ENCODE measurements at places on chromosomes 12 and 14.
A peak's percentile ranks its signal among the peaks of the same experiment; 100 is the strongest.

DNA sequence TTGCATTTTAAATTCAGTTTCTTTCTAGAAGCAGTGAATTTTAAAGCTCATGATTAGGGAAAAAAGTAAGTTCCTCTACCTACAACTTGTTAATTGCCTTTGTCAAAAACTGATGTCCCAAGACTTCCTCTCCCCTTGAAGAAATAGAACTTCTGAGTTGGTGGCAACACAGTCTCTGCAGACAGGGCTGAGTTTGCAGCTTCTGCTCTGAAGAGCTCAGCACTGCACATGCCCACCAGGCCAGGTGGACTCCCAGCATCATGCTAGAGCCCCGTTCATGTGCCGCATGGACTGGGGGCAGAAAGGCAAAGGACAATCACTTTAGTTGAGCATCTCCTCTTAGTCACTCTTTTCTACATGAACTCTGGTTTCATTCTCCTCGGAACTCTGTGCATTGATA, 620.1 kb downstream of the VRK1 start:
- no peak for DNase-seq

DNA sequence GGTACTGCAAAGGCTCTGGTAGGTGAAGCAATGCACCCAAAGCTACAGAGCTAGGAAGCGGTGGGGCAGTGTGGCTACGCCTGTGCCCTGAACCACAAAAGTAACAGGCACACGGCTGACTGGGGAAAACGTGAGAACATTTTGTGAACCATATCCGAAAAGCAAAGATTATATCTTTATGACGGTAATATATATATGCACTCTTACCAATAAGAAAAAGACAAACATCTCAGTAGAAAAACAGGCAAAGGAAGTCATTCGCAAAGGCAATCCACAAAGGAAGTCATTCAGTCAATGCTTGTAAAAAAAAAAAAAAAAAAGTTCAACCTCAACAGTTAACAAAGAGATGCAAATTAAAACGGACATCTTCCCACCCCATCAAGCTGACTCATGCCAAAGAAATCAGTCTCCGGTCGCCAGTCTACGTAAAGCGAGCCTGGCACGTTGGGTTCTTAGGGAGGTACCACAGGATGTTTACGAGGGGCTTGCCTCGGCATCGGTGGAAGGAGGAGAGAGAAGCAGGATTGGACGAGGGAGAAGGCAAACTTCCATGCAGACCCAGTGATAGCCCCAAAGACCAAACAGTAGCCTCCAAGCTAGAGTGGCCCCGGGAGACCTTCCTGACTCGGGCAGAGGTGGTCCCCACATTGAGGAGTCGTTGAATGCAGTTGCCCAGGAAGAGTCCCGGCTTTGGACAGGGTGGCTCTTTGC, 39.4 kb upstream of the PPP2R5C start:
- no peak for DNase-seq

GRCh38 chr12:105705765-105706164, 375.3 kb downstream of the C12orf75 start:
- peak; percentile 34 for DNase-seq

DNA sequence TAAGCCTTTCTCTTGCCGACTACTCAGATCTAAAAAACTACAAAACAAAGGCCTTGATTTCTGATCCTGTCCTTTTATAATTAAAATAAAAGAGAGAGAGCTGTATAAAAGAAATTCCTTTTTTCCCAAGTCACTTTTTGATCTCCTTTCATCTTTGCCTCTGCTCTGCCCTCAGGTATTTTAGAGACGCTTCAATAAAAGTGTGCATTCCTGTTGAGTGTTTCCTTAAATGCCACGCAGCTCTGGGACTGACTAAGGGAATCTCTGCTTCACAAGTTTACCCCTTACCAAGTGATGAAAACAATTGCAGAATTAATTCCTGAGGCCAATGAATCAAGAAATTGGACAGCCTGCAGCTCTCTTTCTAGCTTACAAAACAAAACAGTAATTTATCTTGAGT, 1109.8 kb downstream of the TMTC2 start:
- no peak for DNase-seq

DNA sequence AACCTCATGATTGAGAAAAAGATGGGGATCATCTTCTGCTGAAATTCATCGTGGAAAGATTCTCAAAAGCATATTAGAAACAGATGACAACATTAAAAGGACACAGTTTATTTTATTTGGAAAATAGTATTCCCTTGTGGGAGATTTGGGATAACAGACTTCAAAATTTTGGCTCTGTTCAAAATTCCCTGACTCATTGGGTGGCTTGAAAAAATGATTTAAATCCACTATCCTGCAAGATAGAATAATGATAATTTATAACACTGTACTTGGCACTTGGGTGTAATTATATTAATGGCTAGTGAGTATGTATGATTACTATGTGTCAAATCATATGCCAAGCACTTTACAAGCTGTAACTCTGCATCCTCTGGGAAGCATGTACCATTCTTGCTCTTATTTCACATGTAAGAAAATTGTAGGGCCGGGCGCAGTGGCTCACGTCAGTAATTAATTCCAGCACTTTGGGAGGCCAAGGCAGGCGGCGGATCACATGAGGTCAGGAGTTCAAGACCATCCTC, 128.8 kb downstream of the LMNTD1 start:
- DNase-seq = no peak

DNA sequence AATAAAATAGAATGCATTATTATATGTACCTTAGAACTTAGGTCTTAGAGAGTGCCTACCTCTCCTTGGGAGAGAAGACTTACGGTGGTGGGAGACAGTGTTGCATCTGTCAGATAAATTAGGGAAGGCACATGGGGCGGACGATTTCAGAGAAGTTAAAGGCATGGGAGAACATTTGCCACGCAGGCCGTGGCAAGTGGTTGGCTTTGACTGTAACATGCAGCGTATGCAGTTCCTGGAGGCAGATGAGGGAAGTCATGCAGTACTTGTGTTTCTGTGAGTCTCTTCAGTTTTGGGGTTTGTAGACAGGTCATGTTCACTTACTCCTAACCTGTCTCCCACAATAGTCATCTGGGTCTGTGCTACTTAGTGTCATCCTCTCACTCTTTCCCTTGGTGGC, 43.6 kb downstream of the ETV6 start:
- DNase-seq = no peak

- DNase-seq = no peak
Observed at GRCh38 chr12:108935159-108935763, 55.4 kb downstream of the DAO start.

GRCh38 chr14:23704890-23705289, 68.7 kb downstream of the DHRS2 start:
- DNase-seq = no peak

- no peak for DNase-seq
Observed at GRCh38 chr12:117000316-117000715, 89.6 kb downstream of the FBXW8 start.

- DNase-seq = no peak
Observed at GRCh38 chr12:16174282-16174681, 103.2 kb downstream of the SLC15A5 start.

- DNase-seq = no peak
Observed at GRCh38 chr12:82069931-82070514, 288.2 kb downstream of the CCDC59 start.

- no peak for DNase-seq
Observed at GRCh38 chr14:97788364-97788763, 991.2 kb downstream of the VRK1 start.

All from WERI-Rb-1 (cell line).